Tibial artery (tissue), 4 donors: ENCODE measurements at places on chromosomes 1 and 21.

DNA sequence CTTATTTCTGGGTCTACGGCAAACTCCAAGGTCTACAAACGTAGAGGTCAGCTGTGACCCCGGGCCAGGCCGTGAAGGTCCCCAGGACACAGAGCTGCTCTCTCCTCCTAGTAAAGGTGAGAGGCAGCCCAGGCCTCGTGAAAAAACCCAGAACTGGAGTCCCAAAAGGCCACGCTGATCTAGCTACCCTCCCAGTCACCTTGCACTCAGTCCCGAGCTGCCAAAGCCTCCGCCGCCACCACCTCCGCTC lies 125 bp downstream of the ATP5PF start:
- peaks cover 43% of the 10 kb centered on the region for H3K4me1 ChIP-seq
- peak overlapping the region; percentile 82 for H3K4me3 ChIP-seq
- peak overlapping the region; percentile 99 for H3K27ac ChIP-seq
- no peak for DNase-seq
- no peaks in the 10 kb centered on the region for H3K27me3 ChIP-seq
- H3K36me3 ChIP-seq = peaks cover 7% of the 10 kb centered on the region

DNA sequence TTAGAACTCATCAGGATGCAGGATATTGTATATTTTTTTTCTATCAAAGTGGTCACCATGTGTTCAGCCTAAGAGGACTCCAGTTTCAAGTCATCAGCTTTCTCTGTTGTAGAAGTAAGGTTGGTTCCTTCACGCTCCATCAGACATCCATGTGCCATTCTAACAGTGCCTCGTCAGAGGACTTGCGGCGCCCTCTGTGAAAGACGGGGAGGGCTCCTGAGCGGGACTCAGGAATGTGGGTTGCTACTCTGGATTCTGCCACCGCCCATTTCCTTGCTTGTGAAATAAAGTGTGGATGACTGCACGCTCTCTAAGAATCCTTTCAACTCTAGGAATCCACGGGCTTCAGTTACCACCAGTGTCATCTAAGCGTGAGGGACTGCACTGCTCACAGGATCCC lies 593.5 kb downstream of the KIF26B start:
- no peak overlapping the region for H3K27ac ChIP-seq
- no peak for DNase-seq
- H3K36me3 ChIP-seq = peaks cover 19% of the 10 kb centered on the region
- H3K4me3 ChIP-seq = no peak overlapping the region

- no peak overlapping the region for H3K27ac ChIP-seq
- no peaks in the 10 kb centered on the region for H3K4me1 ChIP-seq
- no peak for DNase-seq
- H3K27me3 ChIP-seq = no peaks in the 10 kb centered on the region
- H3K4me3 ChIP-seq = no peak overlapping the region
Measured at GRCh38 chr1:157033357-157033876, 12.1 kb downstream of the ARHGEF11 start.

DNA sequence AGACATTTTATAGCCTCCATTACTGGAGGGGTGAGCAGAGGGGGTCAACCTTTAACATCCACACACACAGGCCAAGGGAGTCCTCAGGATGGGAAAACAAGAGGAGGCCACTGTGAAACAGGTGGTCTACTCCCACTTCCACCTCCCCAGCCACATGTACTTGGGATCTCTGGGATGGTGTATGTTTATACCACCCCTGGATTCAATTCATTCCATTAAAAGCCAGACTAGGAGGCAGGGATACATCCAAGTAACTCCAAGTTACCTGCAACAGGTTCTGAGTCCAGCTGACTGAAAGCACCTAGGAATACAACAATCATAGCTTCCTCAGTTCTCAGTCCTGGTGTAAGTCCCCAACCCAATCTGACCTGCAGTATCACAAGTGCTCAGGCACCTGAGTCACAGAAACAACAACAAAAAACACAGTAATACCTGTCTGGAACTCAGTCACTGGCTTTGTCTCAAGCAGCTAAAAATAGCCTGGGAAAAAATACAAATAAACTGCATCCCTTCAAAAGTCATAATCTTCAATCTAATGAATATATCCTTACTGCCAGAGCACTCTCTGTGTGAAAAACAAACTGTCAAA lies 9.8 kb downstream of the ERI3 start:
- H3K27ac ChIP-seq = peak overlapping the region; percentile 67
- H3K4me3 ChIP-seq = no peak overlapping the region
- no peak for DNase-seq

DNA sequence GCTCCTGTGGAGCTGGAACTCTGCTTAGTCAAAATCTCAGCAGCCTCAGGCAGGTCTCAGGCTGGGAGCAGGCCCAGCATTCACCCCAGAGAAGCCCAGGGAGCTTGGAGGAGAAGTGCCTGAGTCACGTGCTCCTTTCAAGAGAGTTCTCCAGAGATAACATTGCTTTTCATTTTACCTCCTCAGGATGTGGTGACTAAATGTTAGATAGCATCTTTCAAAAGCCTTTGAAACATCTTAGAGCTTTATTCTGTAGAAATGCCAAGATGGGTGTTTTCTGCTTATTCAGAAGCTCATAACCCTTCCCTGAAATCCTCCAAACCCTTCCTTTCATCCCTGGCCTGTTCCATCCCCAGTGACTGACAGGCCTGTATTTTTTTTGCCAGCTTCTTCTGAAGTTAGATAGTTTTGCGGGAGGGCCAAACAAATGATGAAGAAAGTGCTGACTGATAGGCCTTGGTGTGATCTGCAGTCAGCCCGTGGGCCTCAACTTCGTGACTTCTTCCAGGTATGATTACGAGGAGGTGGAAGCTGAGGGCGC lies 58.0 kb downstream of the PGM1 start:
- peaks cover under 1% of the 10 kb centered on the region for H3K4me1 ChIP-seq
- no peak overlapping the region for H3K27ac ChIP-seq
- DNase-seq = no peak
- no peaks in the 10 kb centered on the region for H3K27me3 ChIP-seq

DNA sequence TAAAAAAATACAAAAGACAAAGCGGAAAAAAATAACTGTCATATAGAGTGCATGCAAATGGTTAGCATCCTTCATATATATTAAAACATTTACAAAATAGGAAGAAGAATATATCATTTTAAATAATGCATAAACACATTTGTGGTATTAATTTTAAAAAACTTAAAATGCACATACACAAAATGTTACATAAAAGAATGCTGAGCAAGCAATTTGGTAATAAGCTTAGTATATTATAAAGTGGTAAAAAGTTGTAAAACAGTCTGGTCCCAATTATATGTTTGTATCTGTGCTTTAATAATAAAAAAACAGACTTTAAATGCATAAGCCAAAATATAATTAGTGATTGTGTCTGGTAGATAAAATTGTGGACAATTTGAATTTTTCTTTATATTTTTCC lies 394.6 kb downstream of the USH2A start:
- no peaks in the 10 kb centered on the region for H3K4me1 ChIP-seq
- no peak for DNase-seq
- H3K4me3 ChIP-seq = no peak overlapping the region
- no peaks in the 10 kb centered on the region for H3K27me3 ChIP-seq
- H3K36me3 ChIP-seq = no peaks in the 10 kb centered on the region
- H3K27ac ChIP-seq = no peak overlapping the region

- H3K27me3 ChIP-seq = no peaks in the 10 kb centered on the region
- peaks cover 3% of the 10 kb centered on the region for H3K36me3 ChIP-seq
- H3K4me1 ChIP-seq = no peaks in the 10 kb centered on the region
- no peak overlapping the region for H3K4me3 ChIP-seq
Measured at GRCh38 chr1:54096877-54097240, 43.5 kb downstream of the TCEANC2 start.
